ENCODE measurements at places on chromosomes 1 and 21. TPM values are rescaled to one million over a fixed set of nuclear protein-coding genes. Genes with fewer than 3 reads are reported as not detected.

Gene C1orf146
- not detected for total RNA-seq

Gene SELP
- total RNA-seq: 9.1 TPM

Gene FCRL4
- total RNA-seq: not detected

Gene SAMSN1
- 16.1 TPM for total RNA-seq

Gene RIPK4
- 3.6 TPM for total RNA-seq

Measured in aorta (tissue), 5 donors.